ENCODE measurements at places on chromosomes 16 and 17.

DNA sequence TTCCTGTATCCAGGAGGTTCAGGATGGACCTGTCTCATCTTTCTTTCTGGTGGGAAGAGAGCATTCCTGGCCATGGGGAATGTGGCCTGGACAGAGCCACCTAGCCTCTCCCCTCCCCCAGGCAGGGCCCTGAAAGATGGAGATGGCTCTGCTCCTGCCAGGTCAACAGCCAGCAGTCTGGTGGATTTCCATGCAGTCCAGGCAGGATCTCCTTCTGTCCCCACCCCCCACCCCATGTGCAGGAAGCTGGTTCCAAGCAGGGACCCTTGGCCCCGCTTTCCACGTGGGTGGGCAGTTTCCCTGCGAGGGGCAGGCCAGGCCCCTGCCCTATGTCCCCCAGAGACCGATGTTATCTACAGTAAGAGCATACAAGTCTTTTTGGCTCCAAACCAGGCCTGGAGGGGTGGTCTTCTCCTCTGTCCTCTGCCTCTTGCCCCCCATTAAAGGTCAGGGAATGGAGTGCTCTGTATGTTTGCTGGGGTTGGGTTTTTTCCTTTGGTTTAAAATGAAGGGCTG lies 240.5 kb downstream of the SEC14L1 start:
- no peak for DNase-seq

- no peak for DNase-seq
Observed at GRCh38 chr16:69680358-69680757, 46.0 kb downstream of the NQO1 start.

- no peak for DNase-seq
Observed at GRCh38 chr17:42131981-42132432, 9.4 kb downstream of the HSPB9 start.

DNA sequence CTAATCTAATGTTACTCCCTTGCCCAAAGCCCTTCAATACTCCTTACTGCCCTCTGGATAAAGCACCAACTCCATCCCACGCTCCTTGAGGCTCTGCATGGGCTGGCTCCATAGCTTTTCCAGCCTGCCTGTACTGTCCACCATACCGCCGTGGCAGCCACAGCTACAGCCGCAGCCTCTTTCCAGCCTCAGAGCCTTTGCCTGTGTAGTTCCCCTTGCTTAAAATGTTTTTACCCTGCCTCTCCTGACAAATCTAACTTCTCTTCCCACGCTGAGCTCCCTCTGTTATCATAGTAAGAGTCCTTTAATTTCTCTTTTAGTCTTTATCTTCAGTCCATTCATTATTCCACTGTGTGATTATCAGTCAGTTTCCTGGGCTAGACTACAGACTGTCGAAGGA lies 22.0 kb downstream of the TEX14 start:
- DNase-seq = no peak

DNA sequence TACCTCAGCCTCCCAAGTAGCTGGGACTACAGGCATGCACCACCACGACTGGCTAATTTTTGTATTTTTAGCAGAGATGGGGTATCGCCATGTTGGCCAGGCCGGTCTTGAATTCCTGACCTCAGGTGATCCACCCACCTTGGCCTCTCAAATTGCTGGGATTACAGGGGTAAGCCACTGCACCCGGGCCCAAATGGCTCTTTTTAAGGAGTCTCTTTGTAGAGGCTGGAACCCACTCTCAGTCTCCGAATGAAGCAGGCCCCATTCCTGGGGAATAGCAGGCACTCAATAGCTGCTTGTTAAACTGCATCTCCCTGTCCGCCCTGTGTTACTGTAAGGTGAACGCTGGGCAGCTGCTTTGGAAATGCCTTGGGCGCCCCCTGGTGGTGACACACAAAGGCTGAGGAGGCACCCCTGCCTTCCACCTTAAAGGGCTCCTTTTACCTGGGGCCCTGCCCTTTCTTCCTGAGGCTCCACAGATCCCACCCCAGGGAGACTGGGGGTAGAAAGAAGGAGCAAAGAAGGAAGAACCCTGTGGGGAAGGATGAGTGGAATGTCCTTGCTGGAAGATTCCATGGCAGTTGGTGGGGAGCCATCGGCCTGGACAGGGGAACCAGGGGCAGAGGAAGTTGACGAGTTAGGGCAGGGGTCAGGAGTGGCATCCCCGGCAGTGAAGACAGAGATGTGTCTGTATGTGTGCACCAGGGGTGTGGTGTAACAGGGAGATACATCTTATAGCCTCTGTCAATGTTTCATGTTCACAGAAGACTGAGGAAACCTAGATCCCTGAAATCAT lies 6.1 kb upstream of the SP2 start:
- peak; percentile 91 for DNase-seq

GRCh38 chr17:82301916-82302567 lies 15.4 kb downstream of the CD7 start:
- DNase-seq = no peak

GRCh38 chr16:89983536-89983935 lies 35.0 kb downstream of the DEF8 start:
- no peak for DNase-seq

DNA sequence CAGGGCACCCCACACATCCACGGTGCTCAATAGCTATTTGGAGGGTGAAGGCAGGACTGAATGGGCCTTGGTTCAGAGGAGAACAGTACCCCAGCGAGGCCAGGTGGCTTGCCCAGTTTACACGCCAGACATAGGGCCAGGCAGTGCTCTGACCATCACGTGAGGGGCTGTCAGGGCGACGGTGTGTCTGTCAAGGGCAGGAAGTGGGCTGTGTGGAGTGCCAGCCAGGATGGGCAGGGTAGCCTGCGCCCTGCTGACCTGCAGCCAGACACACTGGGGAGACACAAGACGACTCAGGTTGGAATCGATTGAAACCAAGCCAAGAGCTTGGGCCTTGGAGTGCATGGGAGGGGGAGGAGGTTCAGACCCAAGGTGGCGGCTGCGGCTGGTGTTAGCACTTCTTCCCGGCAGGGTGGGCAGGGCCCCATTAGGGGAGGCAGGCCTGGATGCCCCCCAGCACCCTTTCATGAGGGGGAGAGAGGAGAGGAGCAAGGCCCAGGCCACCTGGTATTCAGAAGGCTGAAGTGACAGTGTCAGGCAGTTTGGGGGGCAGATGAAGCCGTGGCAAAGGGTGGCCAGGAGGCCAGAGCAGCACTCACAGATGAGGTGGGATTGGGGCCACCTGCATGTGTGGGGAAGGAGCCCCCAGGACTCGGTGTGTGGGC lies 68.2 kb downstream of the SREBF1 start:
- DNase-seq = no peak

- DNase-seq = no peak
Observed at GRCh38 chr17:79496422-79497005, 114.3 kb downstream of the RBFOX3 start.

GRCh38 chr17:41750862-41751261 lies 16.4 kb upstream of the HAP1 start:
- no peak for DNase-seq

GRCh38 chr16:83542491-83542890 lies 265.3 kb upstream of the HSBP1 start:
- no peak for DNase-seq

All from naive thymus-derived CD4-positive, alpha-beta T cell (primary cell).